ENCODE measurements at places on chromosomes 7 and 10. TPM values are rescaled to one million over a fixed set of nuclear protein-coding genes. Genes with fewer than 3 reads are reported as not detected.
A peak's percentile ranks its signal among the peaks of the same experiment; 100 is the strongest.

The SHH gene
- under 0.01 TPM for total RNA-seq

The PRSS2 gene
- not detected for total RNA-seq

The CDHR3 gene
- total RNA-seq, result 0.60 TPM

The BICC1 gene
- total RNA-seq, result 0.20 TPM

The SAP25 gene
- total RNA-seq, result not detected

The PDLIM1 gene
- 67.1 TPM for total RNA-seq

The PRSS37 gene
- total RNA-seq, result not detected

- peak; percentile 78 for DNase-seq
These were observed 21.8 kb upstream of the AKR1B1 start for GRCh38 chr7:134480730-134481129.

DNA sequence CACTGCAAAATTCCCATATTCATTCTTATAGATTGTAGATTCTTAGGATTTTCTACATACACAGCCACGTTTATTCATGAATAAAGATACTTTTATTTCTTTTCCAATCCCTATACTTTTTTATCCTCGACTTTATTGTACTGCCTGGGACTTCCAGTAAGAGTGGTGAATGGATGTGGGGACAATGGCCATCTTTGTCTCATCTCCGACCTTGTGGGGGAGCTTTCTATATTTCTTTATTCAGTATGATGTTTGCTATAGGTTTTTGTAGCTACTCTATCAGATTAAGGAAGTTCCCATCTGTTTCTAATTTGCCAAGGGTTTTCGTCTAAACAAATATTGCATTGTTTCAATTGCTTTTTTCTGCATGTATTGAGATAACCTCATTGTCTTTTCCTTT, 184.3 kb downstream of the FOXP2 start:
- no peak for DNase-seq

- no peak for DNase-seq
These were observed 301.6 kb upstream of the NRP1 start for GRCh38 chr10:33635967-33636515.

DNA sequence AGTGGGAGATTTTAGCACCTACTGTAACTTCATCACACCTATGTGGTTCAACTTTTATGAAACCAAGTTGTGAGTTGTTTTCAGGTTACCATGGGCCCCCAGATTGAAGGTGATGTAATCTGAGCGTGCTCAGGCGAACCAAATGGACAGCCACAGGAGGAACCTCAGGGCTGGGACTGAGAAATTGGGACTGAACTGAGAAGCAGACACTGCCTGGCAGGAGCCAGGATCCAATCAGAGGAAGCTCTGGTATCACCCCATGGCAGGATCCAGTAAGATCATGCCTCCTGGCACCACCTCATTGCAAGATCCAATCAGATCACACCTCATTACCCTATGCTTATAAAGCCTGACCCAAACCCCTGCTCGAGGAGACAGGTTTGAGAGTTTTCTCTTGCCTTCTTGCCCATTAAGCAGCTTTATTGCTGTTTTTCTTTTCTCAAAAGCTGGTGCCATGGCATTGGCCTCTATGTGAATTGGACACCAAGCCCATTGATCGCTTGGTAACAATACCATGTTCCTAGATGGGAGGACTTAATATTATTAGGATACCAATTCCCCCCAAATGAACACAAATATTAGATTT, 43.2 kb upstream of the GDF10 start:
- no peak for DNase-seq

DNA sequence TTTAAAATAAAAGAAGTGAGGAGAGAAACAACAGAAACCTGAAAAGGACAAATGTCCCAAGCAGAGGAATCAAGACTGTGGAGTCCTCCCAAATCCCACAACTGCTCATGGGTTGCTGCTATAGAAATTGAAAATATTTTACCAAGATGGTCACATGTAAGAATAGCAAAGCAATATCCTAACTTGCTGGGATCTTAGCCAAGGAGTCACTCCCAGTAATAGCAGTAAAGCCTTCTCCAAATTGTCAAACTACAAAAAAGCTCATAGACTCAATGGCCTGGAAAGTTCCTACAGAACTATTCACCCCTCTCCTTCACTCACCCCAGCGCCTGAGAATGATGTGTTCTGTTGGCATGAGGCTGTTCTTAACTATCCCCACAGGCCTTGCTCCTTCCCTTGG, 186.5 kb downstream of the ELMO1 start:
- no peak for DNase-seq

- no peak for DNase-seq
These were observed 117.2 kb downstream of the CDH23 start for GRCh38 chr10:71513936-71514335.

- DNase-seq, result no peak
These were observed 2.5 kb downstream of the TMEM176B start for GRCh38 chr7:150797661-150798060.

GRCh38 chr7:86643561-86644281, at the start of gene GRM3:
TSS of gene GRM3 (plus strand) at chr7:86643909. CDS start at chr7:86765146, 121,237 bp downstream.
- DNase-seq, result no peak

- DNase-seq, result no peak
These were observed 133.1 kb downstream of the IQUB start for GRCh38 chr7:123401295-123401694.
